ENCODE measurements at places on chromosomes 16 and 17.

GRCh38 chr17:81509972-81510784, 2.4 kb downstream of the ACTG1 start:
- DNase-seq: no peak
- peak overlapping the region; percentile 99 for H3K27ac ChIP-seq
- H3K27me3 ChIP-seq: no peaks in the 10 kb centered on the region
- peaks cover 31% of the 10 kb centered on the region for H3K36me3 ChIP-seq

GRCh38 chr16:56421313-56421712, 4.0 kb downstream of the AMFR start:
- no peaks in the 10 kb centered on the region for H3K27me3 ChIP-seq
- H3K4me1 ChIP-seq: peaks cover 46% of the 10 kb centered on the region
- peak overlapping the region; percentile 49 for H3K27ac ChIP-seq
- no peak for DNase-seq

DNA sequence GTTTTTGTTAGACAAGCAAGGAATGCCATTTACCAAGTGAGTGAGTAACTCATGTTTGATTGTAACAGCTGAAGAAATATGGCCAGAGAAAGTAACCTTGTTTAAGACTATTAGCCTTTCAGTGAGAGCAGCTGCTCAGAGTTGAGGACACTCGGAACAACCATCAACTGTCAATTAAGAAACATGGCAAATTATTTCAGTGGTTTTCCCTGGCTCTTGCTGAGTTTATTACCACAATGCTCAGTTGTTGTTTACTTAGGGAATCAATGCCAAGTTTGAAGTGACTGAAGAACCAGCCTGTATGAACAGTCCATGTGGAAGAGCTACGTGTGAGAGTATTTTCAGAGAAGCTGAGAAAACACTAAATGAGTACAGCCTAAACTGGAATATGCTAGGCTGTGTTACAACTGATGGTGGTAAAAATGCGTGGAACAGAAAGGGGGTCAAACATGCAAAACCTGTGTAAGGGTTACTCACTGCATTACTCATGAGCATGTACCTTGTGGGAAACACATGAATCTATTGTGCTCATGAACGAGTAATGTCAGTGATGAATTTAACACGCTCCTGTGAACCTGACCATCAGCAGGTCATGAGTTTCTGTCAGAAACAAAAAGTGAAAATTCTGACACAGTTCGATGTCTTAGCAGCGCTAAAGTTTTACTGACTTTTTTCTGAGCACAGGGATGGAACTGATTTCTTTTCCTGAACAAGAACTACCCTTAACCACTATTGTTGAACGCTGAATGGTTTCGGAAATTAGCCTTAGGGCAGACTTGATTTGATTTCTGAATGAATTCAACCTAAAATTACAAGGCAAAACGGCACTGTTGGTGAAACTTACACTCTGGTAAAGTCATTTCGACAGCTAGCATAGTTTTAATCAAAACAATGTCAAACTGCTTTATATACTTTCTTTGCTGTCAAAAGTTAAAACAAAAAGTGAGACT, 33.5 kb downstream of the GNA13 start:
- no peaks in the 10 kb centered on the region for H3K27me3 ChIP-seq
- peaks cover 85% of the 10 kb centered on the region for H3K4me1 ChIP-seq
- DNase-seq: peak; percentile 32
- peaks cover 3% of the 10 kb centered on the region for H3K36me3 ChIP-seq
- H3K27ac ChIP-seq: peak overlapping the region; percentile 82

GRCh38 chr16:65384441-65384840, 262.6 kb upstream of the CDH11 start:
- no peak for DNase-seq
- no peaks in the 10 kb centered on the region for H3K36me3 ChIP-seq
- H3K4me3 ChIP-seq: no peak overlapping the region
- H3K27ac ChIP-seq: no peak overlapping the region
- no peaks in the 10 kb centered on the region for H3K27me3 ChIP-seq
- H3K4me1 ChIP-seq: no peaks in the 10 kb centered on the region

DNA sequence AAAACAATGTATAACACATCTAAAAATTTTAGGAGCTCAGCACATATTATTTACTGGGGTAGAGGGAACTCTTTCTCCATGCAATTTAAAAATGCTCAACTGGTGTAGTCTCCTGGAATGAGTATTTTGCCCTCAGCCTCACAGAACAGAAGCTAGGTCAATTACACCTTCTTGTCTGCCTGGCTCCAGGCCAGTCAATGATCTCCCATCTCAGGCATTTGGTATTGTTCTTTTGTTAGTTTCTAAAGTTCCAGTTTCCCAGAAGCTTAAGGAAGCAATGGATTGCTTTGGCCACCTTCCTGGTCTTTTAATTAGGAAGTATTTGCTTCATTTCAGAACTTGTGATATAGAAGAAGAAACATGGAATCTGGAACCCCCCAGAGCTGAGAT, 360.3 kb upstream of the ASIC2 start:
- no peak for DNase-seq
- no peaks in the 10 kb centered on the region for H3K36me3 ChIP-seq
- no peaks in the 10 kb centered on the region for H3K4me1 ChIP-seq

- H3K27me3 ChIP-seq: no peaks in the 10 kb centered on the region
- peaks cover 25% of the 10 kb centered on the region for H3K4me1 ChIP-seq
- H3K4me3 ChIP-seq: peak overlapping the region; percentile 35
- DNase-seq: no peak
- no peaks in the 10 kb centered on the region for H3K36me3 ChIP-seq
These were observed 9.1 kb downstream of the ABHD15 start for GRCh38 chr17:29557739-29558116.

GRCh38 chr17:62862251-62862650, 54.1 kb upstream of the MARCHF10 start:
- H3K4me1 ChIP-seq: no peaks in the 10 kb centered on the region
- H3K36me3 ChIP-seq: no peaks in the 10 kb centered on the region
- H3K27ac ChIP-seq: no peak overlapping the region
- no peak for DNase-seq
- no peak overlapping the region for H3K4me3 ChIP-seq

GRCh38 chr17:32285746-32286517, 20.3 kb downstream of the RHBDL3 start:
- H3K27me3 ChIP-seq: peaks cover 39% of the 10 kb centered on the region
- H3K4me3 ChIP-seq: no peak overlapping the region
- H3K27ac ChIP-seq: no peak overlapping the region

GRCh38 chr16:35741546-35741945, 2282.1 kb downstream of the TP53TG3F start:
- no peak overlapping the region for H3K4me3 ChIP-seq
- no peak overlapping the region for H3K27ac ChIP-seq
- H3K36me3 ChIP-seq: peaks cover 35% of the 10 kb centered on the region
- H3K4me1 ChIP-seq: no peaks in the 10 kb centered on the region
- DNase-seq: no peak
- no peaks in the 10 kb centered on the region for H3K27me3 ChIP-seq

DNA sequence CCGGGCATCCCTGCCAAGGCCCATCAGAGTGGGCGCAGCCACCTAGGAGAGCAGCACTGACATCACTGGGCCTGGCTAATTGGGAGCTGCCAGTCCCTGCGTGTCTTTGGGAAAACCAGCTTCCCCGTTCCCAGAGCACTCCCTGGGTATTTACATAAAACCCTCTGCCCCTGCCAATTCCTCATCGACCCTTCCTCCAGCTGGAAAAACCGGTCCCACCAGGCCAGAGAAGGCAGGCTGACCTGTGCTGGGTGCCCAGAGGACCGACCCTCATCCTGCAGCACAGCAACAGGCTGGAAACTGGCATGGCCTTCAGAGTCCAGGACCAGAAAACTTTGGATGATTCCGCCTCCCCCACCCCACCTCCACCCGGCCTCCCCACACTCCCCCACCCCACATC, 8.2 kb upstream of the FOXN1 start:
- no peak for DNase-seq
- no peak overlapping the region for H3K27ac ChIP-seq
- H3K4me1 ChIP-seq: no peaks in the 10 kb centered on the region
- no peaks in the 10 kb centered on the region for H3K36me3 ChIP-seq
- no peak overlapping the region for H3K4me3 ChIP-seq

DNA sequence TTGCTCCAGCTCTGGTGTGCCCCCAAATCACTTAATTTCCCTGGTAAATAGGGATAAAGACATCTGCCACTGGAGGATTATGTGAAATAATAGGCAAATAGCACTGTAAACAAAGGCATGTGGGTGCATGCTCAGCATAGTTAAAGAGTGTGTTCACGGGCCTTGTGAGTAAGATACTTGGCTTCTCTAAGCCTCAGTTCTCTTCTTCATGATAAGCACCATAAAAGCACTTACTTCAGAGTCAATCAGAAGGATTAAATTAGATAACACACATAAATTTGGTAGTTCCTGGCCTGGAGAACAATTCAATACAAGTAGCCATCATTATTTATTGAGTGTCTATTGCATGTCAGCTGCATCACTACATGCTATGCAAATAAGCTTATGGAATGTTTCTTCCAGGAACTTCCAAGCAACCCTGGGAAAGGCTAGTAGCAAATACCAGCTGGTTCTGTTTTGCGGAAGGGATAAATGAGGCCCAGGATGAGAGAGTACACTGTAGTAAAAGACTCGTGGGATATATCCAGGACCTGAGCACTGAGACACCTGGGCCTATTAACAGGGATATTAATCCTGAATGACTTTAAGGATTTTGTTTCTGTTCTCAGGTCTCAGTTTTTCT, 14.5 kb downstream of the CCL11 start:
- H3K27me3 ChIP-seq: peaks cover 35% of the 10 kb centered on the region
- H3K4me3 ChIP-seq: no peak overlapping the region
- no peaks in the 10 kb centered on the region for H3K4me1 ChIP-seq
- DNase-seq: no peak
- no peak overlapping the region for H3K27ac ChIP-seq

- H3K36me3 ChIP-seq: peaks cover 2% of the 10 kb centered on the region
- no peak for DNase-seq
- H3K27ac ChIP-seq: no peak overlapping the region
- H3K4me3 ChIP-seq: no peak overlapping the region
- no peaks in the 10 kb centered on the region for H3K27me3 ChIP-seq
These were observed 1143.6 kb downstream of the CDH11 start for GRCh38 chr16:63978240-63978639.

DNA sequence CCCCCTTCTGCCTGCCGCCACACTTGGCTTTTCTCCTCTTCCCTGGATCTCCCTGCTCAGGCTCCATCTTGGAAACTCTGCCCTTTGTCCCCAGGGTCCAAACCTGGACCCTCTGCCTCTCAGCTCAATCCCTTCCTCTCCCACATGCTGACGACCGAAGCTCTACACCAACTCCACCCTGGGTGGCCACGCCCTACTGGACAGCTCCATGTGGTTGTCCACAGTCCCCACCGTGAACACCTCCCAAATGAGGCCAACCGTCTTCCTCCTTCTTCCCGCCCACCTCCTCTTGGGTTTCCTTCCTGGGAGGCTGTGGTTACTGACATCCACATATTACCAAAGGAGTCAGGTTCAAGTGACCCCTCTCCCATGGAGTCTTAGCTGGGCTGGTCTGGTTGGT, 22.6 kb upstream of the MLKL start:
- H3K27me3 ChIP-seq: no peaks in the 10 kb centered on the region
- DNase-seq: no peak
- no peaks in the 10 kb centered on the region for H3K4me1 ChIP-seq
- H3K4me3 ChIP-seq: no peak overlapping the region
- H3K36me3 ChIP-seq: peaks cover 3% of the 10 kb centered on the region

GRCh38 chr16:70659546-70659945, 13.2 kb downstream of the IL34 start:
- H3K4me3 ChIP-seq: no peak overlapping the region
- H3K4me1 ChIP-seq: no peaks in the 10 kb centered on the region
- no peaks in the 10 kb centered on the region for H3K36me3 ChIP-seq
- H3K27ac ChIP-seq: no peak overlapping the region

GRCh38 chr17:71168053-71168741, 952.6 kb upstream of the SOX9 start:
- DNase-seq: no peak
- no peaks in the 10 kb centered on the region for H3K4me1 ChIP-seq
- H3K27me3 ChIP-seq: no peaks in the 10 kb centered on the region
- H3K27ac ChIP-seq: no peak overlapping the region
- no peaks in the 10 kb centered on the region for H3K36me3 ChIP-seq

- peaks cover 4% of the 10 kb centered on the region for H3K36me3 ChIP-seq
- peak; percentile 45 for DNase-seq
- H3K27me3 ChIP-seq: peaks cover 68% of the 10 kb centered on the region
- peak overlapping the region; percentile 88 for H3K4me3 ChIP-seq
- H3K27ac ChIP-seq: no peak overlapping the region
These were observed 2.1 kb downstream of the SSTR2 start for GRCh38 chr17:73166731-73167581.

DNA sequence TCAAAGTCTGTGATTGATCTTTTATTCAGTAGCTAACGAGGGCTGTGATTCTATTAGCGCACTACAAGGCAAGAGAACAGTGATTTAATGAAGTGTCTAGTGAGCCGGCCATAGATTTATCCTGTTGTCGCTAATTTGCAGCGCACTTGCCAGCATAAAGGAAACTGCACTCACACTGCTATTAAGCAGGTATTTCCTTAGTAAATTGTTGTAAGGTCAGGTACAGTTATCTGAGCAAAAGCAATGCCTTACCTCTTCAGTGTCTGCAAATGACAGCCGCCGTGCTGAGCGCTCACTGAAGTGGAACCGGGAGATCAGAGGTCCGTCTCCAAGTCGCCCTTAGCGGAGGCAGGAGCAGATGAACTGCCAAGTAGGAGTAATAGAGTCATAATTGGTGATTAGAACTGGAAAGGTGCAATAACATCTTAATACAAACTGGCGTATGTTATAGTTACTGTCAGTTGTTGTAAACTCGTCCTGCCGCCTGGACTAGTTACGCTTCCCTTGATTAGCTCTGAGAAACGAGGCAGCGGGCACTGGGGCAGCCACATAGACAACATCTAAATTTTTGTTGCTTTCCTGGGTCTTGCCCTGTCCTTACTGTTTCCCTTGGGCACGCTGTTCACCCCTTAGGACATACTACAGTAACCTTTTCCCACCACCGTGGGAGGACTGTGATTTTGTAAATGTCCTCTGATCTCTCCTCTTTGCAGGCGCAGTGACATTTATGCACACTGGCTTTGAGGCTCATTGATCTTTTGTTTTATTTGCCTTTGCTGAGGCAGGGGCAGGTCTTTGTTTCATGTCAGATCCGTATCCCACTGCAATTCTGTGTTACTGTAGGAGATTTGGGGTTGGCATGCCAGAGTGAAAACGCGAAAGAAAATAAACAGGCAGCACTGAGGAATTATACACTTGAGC, 363.1 kb downstream of the WWOX start:
- H3K4me3 ChIP-seq: no peak overlapping the region
- no peak overlapping the region for H3K27ac ChIP-seq
- no peaks in the 10 kb centered on the region for H3K27me3 ChIP-seq
- H3K4me1 ChIP-seq: no peaks in the 10 kb centered on the region
- H3K36me3 ChIP-seq: peaks cover 2% of the 10 kb centered on the region

- H3K4me1 ChIP-seq: no peaks in the 10 kb centered on the region
- DNase-seq: no peak
- H3K36me3 ChIP-seq: no peaks in the 10 kb centered on the region
These were observed 6.4 kb downstream of the MRPL28 start for GRCh38 chr16:363766-364490.

DNA sequence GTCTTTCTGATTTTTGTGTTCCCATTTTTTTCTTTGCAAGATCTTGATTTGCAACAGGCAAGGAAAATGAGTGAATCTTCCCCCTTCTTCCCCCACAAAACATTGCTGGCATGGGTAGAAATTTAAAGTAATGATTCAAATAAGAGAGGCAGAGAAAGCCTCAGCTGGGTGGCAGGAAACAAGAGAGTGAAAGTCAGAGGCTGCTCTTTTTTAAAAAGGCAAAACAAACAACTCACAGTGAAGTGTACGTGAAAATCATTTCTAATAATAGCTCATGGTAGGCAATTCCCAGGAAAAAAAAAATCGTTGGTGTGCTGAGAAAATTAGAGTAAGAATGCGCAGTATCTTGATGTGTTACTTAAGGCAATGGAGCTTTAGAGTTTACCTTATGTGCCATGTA, 229.5 kb downstream of the FTO start:
- no peak overlapping the region for H3K4me3 ChIP-seq
- peaks cover 2% of the 10 kb centered on the region for H3K36me3 ChIP-seq
- H3K27me3 ChIP-seq: no peaks in the 10 kb centered on the region
